Activated effector memory CD4-positive, alpha-beta T cell treated with Interleukin-2 at 50 U/mL for 16 hours (primary cell): ENCODE measurements at places on chromosomes 12 and 14.

DNA sequence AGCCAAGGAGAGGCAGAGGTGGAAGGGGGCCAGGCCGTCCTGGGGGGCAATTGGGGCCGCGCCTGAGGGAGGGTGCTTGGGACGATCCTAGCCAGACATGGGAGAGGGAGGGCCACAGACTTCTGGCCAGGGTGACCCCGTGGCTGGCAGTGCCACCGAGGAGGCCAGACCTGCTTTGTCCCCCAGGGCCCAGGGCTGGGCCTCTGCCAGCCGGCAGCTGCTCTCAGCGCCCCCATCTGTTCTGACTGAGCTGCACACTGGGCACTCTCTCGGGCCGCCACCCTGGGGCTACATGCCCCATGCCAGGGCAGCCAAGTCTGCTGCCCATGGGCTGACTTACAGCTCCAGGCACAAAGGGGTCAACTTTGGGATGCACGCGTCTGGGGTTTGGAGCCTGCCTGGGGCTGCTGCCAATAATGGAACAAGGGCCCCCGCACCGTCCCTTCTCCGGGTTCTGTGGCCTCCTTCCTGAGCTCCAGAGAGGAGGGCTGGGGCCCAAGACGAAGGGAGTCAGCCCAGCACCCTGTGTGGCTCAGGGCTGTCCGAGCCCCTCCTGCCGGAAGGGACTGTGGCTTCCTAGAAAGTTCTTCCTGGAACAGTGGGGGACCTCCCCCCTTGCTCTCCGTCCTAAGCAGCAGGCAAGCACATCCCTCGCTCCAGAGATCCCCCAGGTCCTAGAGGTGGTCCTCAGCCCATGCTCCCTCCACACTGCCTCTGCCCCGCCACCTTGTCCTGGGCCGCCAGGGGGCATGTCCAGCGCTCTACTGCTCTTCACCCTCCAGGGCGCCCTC, 1.1 kb downstream of the ADSS1 start:
- DNase-seq = no peak

DNA sequence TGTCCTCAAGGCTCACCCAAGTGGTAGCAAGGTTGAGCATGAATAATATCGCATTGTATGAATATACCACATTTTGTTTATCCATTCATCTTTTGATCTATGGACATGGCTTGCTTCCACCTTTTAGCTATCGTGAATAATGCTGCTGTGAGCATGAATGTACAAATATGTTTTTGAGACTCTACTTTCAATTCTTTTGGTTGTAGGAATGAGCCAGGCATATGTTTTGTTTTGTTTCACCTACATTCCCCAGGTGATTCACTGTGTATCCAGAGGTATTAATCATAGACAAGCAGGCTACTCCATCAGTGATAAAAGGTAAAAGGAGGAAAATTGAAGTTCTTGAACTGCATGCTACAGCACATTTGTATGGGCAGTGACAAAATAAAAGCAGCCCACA, 35.8 kb downstream of the CDKL1 start:
- DNase-seq = no peak

GRCh38 chr12:68375756-68376695, 43.9 kb upstream of the MDM1 start:
- no peak for DNase-seq

DNA sequence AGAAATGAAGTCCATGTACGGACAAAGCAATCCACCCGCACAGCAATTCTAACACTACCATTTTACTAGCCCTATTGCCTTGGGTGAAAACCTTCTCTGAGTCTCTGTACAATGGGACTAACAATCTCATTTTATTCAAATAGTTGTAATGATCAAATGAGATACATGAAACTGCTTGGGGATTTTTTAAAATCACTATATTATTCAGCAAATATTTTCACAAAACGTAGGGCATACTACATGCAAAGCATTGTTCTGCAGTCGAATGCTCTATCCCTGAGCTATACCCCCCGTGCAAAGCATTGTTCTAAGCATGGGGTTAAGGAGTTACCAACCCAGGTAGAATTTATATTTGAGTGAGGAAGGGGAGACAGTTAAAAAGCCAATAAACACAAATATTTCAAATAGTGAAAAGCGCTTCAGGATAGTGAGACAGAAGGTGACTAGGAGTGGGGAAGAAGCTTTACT, 554 bp upstream of the ATF7 start:
- DNase-seq = no peak

DNA sequence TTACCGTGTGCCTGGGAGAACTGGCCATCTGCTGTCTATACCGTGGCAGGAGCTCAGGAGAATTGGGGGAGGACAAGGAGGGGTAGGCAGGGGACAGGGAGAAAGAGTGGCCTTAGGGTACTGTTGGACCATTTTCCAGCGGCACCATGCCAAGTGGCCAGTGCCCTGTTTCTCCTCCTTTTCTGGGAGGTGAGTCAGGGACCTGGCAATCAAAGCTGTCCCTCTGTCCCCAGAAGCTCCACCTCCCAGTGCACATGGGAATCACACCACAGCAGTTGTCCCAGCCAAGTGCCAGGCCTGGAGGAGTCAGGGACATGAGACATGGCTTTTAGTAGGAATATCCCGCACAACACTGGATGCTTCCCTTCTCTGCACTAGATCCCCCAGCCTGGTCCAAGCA, 118.0 kb downstream of the GCH1 start:
- DNase-seq = no peak
